ENCODE measurements at places on chromosomes 6 and 20.

GRCh38 chr6:5619249-5619648 is 357.9 kb downstream of the FARS2 start:
- DNase-seq: no peak

DNA sequence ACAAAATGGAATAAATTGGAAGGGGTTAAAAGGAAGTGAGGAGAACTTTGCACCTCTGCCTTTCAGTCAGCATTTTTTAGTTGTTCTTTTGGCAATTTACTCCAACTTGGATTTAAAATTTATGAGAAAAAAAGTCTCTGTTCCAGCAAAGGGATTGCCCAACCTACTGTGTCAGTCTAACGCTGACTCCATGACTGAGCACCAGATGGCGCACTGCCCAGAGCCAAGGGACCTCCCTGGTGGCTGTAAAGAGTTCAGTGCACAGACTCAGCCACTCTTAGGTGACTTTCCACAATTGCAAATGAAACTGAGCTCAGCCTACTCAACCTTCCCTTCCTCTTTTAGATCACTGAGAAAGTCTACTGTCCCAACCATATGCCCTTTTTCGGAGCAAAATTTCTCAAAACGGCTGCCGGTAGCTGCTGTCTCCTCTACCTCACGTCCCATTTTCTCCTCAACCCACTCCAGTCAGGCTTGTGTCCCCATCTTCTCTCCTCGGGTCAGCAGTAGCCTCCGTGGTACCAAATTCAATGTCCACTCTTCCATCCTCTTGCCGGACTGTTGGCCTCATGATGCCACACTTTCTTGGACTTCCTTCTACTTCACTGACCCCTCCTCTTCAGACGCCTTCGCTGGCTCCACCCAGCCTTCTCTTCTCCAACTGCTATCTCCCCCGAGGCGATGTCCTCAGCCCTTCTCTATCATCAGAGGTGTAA is 38.7 kb downstream of the GSTA2 start:
- DNase-seq: peak; percentile 80

- DNase-seq: peak; percentile 25
Measured at GRCh38 chr6:43669050-43669921, 18.3 kb downstream of the MRPS18A start.

DNA sequence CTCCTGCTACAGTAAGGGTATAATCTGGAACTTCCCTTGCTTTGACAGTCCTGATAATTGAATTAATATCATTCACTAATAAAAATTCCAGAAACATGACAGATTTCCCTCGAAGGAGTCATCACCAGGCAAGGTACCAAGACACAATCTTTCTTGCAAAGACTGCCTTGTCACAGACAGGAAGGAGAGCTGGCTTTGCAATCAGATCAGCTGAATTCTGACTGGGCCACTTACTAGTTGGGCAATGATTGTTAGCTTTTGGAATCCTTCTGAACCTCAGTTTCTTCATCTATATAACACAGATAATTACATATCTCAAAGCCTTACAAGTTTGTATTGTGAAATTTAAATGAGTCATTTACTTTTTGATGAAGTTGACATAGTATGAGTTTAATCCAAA is 344.2 kb downstream of the RFPL4B start:
- no peak for DNase-seq

DNA sequence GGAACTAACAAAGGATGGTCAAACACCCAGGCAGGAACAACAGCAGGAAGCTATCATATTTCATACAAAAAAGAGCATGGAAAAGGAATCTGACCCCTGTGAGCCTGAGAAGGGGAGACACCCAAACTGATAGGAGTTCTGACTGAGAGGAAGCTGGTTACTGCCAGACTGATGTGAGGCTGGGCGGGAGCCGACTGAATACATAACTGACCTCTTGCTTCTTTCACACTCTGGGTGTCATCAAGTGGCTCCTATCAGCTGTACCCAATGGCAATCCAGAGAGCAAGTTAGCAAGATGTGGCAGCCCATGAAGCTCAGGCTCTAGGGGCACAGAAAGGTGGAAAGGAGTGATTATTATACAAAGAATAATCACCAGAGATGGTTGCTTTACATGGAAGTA is 795.1 kb upstream of the HS3ST5 start:
- no peak for DNase-seq

DNA sequence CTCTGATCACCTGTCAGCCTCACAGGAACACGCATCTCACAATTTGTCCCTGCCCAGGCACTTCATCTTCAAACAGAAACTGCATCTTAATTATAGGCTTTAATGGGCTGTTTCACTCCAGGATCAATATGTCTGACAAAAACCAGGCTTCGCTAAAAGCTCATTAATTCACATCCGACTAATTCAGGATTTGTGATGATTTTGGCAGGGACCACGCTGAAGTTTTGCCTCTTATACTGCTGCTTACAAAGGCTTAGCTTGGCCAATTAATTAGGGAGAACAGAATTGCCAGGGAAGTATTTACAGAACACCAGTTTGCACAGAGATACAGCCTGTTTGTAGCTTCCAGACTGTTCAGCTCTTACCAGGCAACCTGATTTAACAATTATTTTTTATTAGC is 541.0 kb upstream of the SPTLC3 start:
- DNase-seq: no peak

DNA sequence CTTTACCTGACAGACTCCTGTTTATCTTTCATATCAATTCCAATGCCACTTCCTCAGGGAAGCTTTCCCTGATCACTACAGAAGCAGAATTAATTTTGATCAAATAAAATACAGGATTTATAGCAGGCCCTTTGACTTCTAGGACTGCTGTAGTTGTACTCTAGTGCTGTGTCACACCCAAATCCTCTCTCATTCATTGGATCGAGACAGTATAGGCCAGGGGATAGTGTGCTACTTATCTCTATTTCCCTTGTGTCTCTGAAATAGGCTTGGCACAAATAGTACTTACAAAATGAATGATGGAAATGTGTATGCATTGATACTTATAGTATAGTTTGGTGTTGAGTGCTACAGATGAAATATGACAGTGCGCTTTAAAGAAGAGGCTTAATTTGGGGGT is 19.8 kb downstream of the RALY start:
- DNase-seq: no peak

- DNase-seq: no peak
Measured at GRCh38 chr20:53226826-53227225, 254.7 kb downstream of the TSHZ2 start.

DNA sequence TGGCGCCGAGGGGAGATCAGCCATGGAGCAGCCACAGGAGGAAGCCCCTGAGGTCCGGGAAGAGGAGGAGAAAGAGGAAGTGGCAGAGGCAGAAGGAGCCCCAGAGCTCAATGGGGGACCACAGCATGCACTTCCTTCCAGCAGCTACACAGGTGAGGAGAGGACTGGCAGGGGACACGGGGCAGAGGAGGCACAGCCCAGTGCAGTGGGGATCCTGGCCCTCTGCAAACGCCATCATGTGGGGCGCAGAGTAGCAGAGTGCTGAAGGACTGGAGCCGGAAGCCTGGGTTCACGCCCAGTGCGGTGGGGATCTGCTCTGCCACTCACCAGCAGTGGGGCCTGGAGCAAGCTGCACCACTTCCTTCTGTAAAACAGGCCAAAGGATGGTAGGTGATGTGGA is 41.1 kb upstream of the FANCE start:
- no peak for DNase-seq

DNA sequence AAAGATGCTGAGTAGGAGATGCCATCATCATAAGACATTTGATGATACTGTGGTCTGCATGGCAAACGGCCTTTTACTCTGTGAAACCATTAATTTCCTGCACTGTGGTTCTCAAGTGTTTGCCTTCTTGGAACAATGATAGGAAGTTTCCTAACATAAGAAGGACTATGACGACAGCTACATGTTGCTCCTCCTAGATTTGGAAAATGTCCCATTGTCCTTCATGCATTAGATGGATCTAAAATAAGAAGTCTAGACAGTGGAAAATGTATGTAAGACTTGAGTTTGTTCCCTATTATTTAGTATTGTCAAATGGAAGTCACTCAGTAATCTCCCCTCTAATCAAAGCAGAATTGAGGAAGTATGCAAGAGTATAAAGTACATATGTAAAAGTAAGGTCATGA is 98.5 kb upstream of the TMEM170B start:
- peak; percentile 72 for DNase-seq

GRCh38 chr6:14709066-14709670 is 536.7 kb upstream of the JARID2 start:
- no peak for DNase-seq

GRCh38 chr6:90274451-90275030 is 22.1 kb downstream of the BACH2 start:
- DNase-seq: no peak

DNA sequence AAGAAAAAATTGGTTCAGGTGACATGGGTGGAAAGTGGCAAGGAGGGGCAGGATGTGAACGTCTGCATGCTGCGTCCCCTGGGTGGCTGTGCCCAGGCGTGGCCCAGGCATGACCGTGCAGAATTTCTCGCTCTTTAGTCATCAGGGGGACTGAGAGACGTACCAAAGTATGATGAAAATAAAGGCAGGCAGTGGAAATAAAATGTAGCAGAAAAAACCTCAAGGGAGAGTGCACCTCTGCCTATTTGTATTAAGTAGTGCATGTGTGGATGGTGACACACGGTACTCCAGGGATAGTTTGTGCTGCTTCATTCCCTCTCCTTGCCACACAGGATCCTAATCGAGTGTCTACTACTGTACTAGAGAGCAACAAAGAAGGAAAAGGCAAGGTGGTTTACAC is 81.1 kb downstream of the ATP9A start:
- DNase-seq: no peak

DNA sequence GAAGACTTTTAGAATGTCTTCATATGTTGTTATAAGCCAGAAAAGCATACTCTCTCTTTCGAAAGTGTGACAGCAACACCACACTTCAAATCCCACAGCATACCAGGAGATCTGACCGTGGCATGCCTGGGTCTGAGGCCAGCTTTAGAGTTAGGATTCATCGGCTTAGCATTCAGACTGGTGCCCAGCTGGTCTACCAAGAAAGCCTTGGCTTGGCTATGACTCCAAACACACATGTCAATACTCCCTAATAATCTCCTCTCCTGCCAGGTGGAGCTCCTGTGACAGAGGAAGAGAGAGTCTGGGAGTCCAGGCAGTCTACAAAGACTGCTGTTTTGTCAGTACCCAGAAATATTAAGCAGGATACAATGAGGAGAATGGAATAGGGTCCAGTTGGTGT is 77.1 kb upstream of the MAN1A1 start:
- DNase-seq: no peak

DNA sequence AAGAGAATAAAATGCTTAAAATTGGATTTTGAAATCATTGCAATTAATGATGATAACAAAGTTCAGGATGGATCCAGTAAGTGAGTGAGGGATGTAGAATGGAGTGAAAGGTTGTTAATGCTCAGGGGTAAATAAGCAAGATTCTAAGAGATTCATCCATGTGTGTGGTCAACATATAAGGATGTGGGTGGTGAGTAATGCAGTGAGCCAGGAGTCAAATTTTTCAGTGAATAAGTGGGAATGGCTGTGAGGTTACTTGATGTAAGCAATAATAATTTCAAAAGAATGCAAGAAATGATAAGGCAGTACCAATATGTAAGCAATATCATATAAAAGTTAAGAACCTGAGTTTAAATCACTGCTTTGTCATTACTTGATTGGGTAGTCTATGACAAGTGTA is 207.5 kb upstream of the ADGRB3 start:
- no peak for DNase-seq

DNA sequence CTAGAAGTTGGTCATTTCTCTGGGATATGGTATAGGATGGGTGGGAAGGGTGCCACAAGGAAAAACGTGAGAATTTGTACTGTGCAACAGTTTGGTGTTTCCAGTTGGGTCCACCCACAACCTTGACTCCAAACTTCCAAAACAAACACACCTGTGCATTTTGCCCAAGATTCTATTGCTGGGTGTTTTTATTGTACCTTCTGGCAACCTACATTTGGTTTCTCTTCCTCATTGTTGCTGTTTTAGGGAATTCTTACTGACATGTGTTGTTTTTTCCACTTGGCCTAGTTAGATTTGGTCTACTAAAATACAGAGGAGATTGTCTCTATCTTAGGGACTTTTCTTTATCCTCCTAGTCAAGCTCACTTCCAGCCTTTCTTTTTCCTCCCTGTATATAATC is 16.7 kb downstream of the TULP4 start:
- DNase-seq: no peak

- no peak for DNase-seq
Measured at GRCh38 chr6:15999201-15999600, 129.7 kb upstream of the MYLIP start.

DNA sequence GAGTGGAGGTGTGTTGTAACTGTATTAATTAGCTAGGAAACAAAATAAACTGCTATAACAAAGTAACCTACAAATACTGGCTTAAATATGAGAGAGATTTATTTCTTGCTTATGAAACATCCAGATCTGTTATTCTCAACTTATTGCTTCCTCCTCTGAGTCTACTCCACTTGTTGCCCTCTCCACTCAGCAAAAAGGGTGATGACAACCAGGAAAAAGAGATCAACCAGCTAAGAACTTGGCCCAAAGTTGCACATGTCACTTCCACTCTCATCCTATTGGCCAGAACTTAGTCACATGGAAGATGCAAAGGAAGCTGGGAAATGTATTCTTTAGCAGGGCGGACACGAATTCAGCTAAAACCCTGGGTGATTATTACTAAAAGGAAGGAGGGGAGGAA is 5.2 kb upstream of the TP53RK start:
- DNase-seq: peak; percentile 73

DNA sequence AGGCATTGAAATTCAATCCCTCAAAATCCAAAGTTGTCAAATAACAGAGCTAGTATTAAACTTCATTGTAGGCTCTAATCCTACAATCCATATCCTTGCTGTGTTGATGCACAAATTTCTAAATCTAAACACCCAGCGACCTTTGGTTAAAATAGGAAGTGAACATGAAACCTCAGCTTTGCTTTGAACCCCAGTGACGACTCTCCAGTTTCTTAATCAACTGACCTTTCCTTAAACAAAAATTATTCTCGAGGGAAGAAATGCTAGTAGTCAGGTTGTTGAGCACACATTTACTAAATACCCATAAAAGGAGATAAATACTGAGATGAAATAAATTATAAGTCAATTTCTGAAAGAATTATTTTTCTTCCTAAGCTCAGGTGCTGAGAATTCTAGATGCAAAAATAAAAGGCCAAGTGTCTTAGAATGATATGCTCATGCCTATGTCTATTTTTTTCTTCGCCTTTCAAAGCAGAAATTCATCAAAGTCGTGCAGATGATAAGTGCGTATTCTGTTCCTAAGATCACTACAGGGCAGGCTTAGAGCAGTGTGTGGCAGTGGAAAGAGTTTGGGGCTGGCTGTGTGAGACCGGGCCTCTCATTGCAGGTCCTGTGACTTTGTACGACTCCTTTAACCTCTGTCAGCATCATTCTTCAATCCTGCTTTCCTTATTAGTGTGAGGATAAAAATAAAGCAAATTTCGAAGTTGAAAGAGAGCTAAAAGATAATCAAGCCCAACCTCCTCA is 208.7 kb downstream of the PRL start:
- peak; percentile 49 for DNase-seq

GRCh38 chr6:64330694-64331307 is 695.2 kb downstream of the PHF3 start:
- DNase-seq: peak; percentile 59

GRCh38 chr6:42220807-42221206 is 3.1 kb upstream of the MRPS10 start:
- peak; percentile 29 for DNase-seq
